ENCODE measurements at places on chromosomes 3 and 15. TPM values are rescaled to one million over a fixed set of nuclear protein-coding genes. Genes with fewer than 3 reads are reported as not detected.

DNA sequence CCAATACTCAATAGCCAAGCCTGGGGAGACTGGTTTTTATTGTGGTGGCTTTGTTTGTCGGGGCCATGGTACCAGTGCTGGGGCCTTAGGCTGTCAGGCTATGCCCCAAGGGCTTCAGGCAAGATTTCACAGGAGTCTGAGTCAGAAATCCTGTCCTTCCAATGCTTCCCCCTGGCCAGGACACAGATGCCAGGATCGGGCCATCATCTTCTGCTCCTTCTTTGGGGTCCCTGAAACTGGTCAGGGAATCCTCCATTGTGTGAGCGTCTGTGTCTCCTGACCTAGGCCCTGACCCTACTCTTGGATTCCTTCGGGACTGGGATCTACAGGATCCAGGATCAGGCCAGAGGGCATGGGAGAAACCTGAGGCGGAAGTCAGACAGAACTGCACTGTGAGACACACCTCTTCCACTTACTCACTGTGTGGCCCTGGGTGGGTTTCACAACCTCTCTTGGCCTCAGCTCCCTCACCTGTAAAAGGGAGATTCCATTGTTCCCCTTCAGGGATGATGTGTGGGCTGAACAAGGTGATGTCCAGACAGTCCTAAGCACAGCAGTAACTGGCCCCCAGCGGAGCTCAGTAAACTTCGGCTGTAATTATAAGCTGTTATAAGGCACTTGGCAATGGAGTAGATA is 292.7 kb downstream of the UACA start:
- DNase-seq, result no peak
- no peaks in the 10 kb centered on the region for H3K36me3 ChIP-seq
- peaks cover 81% of the 10 kb centered on the region for H3K27me3 ChIP-seq
- H3K27ac ChIP-seq, result no peak overlapping the region
- H3K4me1 ChIP-seq, result peaks cover 16% of the 10 kb centered on the region
- H3K4me3 ChIP-seq, result no peak overlapping the region

- DNase-seq, result no peak
- peaks cover 57% of the 10 kb centered on the region for H3K36me3 ChIP-seq
- peaks cover 26% of the 10 kb centered on the region for H3K4me1 ChIP-seq
- H3K27me3 ChIP-seq, result no peaks in the 10 kb centered on the region
- H3K27ac ChIP-seq, result peak overlapping the region; percentile 17
- H3K4me3 ChIP-seq, result no peak overlapping the region
These were observed 192.2 kb downstream of the MBNL1 start for GRCh38 chr3:152460936-152461335.

GRCh38 chr15:65885668-65886218 is 16.5 kb downstream of the RAB11A start:
- H3K4me1 ChIP-seq, result peaks cover 75% of the 10 kb centered on the region
- H3K36me3 ChIP-seq, result peaks cover 80% of the 10 kb centered on the region
- DNase-seq, result no peak
- no peaks in the 10 kb centered on the region for H3K27me3 ChIP-seq

DNA sequence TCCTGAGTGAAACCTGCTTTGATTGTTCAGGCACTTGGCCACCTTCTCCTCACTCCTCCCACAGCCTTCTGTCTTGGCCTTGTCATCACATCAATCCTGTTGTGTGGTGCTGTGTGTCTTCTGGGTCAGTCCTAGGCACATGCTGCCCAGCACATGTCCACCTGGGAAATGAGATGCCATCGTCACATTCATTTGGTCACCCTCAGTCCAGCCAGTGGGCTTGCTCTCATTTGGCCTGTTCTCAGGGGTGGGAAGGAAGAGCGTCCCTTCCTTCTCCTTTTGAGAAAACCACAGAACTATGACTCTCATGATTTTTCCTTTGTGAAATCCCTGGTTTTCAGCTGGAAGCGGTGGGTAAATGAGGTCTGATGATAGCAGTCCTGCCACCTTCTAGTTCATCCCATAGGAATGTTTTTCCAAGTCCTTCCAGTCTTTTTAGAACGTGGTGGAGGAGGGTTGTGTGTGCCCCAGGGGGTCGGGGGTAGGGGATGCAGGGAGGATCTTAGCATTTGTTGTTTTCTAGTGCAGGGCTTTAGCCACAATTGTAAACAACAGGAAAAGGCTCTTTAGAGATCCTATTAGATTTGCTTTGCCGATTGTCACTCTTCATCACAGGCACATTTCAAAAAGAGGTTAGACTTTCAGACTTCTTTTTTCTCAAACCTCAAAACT is 8.4 kb upstream of the PLA1A start:
- H3K27me3 ChIP-seq, result peaks cover 13% of the 10 kb centered on the region
- no peak overlapping the region for H3K4me3 ChIP-seq
- H3K36me3 ChIP-seq, result peaks cover 17% of the 10 kb centered on the region
- H3K4me1 ChIP-seq, result peaks cover 25% of the 10 kb centered on the region
- DNase-seq, result no peak
- no peak overlapping the region for H3K27ac ChIP-seq

GRCh38 chr3:124172816-124173215 is 180.9 kb upstream of the ROPN1 start:
- H3K4me3 ChIP-seq, result no peak overlapping the region
- H3K36me3 ChIP-seq, result no peaks in the 10 kb centered on the region
- no peak overlapping the region for H3K27ac ChIP-seq

- DNase-seq, result no peak
- no peaks in the 10 kb centered on the region for H3K4me1 ChIP-seq
- H3K4me3 ChIP-seq, result no peak overlapping the region
- no peak overlapping the region for H3K27ac ChIP-seq
- no peaks in the 10 kb centered on the region for H3K36me3 ChIP-seq
- H3K27me3 ChIP-seq, result peaks cover 22% of the 10 kb centered on the region
These were observed 29.0 kb downstream of the RBPMS2 start for GRCh38 chr15:64746356-64746755.

- H3K27ac ChIP-seq, result no peak overlapping the region
- no peak overlapping the region for H3K4me3 ChIP-seq
- DNase-seq, result no peak
- H3K36me3 ChIP-seq, result no peaks in the 10 kb centered on the region
- H3K27me3 ChIP-seq, result no peaks in the 10 kb centered on the region
- no peaks in the 10 kb centered on the region for H3K4me1 ChIP-seq
These were observed 13.5 kb downstream of the CLSTN2 start for GRCh38 chr3:139948467-139948866.

DNA sequence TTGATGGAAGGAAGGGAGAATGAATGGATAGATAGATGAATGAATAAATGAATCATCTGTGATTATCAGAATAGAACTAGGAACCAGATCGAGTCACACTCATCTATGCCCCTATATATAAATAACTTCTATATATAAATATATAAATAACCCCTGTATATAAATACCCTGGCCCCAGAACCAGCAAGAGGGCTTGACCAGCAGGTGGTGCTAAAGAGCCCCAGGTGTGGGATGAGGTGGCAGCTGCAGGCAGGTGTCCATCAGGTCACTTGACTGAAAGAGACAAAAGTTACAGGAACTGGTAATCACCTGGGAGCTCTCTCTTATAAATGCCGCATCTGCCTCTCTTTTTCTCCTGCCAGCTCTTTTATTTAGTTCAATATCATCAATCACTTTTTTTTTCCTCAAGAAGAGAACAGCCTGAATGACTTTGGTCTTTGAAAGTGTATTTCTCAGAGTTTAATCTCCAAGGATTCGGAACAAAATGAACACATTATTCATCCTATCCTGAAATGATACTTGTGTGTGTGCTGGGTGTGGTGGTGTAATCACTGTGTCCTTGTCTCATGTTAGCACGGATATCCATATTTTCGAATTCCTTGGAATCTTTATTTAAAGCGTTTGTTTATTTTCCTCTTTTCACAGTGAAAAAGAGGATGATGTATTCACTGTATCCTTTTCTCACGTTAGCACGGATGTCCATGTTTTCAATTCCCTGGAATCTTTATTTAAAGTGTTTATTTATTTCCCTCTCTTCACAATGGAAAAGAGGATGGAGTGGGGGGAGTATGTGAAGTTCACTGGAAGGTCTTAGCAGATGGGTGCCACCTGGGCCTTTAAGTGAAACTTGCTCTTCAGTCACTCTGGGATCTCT is 35.4 kb upstream of the ATG7 start:
- H3K4me1 ChIP-seq, result peaks cover 24% of the 10 kb centered on the region
- DNase-seq, result peak; percentile 55

DNA sequence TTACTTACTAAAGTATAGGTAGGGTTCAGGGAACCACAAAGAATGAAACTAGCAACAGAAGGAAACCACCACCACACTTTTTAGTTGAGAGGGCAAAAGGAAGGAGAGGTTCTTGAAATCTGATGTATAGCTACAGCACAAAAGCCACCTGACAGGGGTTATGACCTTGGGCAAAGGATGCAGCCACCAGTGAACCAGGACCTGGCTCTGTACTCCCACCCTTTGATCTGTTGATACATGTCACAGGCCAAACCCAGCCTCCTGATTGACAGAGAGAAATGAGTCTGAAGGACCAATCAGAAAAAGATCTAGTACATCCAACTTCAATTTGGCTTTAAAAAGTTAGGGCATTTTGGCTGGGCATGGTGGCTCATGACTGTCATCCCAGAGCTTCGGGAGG is 20.0 kb upstream of the BLM start:
- H3K36me3 ChIP-seq, result peaks cover 3% of the 10 kb centered on the region
- H3K27ac ChIP-seq, result peak overlapping the region; percentile 83
- no peaks in the 10 kb centered on the region for H3K27me3 ChIP-seq
- peaks cover 33% of the 10 kb centered on the region for H3K4me1 ChIP-seq

GRCh38 chr15:70159713-70160009 is 61.9 kb upstream of the TLE3 start:
- DNase-seq, result no peak
- no peaks in the 10 kb centered on the region for H3K36me3 ChIP-seq
- H3K4me3 ChIP-seq, result no peak overlapping the region
- H3K4me1 ChIP-seq, result no peaks in the 10 kb centered on the region
- peaks cover 32% of the 10 kb centered on the region for H3K27me3 ChIP-seq
- no peak overlapping the region for H3K27ac ChIP-seq

DNA sequence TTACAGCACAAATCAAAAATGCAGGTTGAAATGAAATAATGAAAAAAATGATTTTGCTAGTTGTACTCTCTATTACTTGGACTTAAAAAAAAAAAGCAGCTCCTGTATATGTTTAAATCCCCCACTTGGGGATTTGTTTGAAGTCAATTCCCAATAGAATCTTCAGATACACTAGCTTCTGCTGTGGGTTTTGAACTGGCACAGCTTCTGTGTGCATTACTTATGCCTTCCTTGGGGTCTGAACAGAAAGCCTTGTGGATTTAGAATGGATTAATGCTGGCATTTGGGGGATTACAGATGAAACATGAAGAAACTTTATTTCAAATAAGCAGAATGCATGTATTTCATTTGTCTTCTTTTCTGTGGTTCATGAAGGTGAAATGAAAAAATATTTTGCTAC is 513.2 kb upstream of the TBL1XR1 start:
- H3K27ac ChIP-seq, result no peak overlapping the region
- no peak overlapping the region for H3K4me3 ChIP-seq
- H3K27me3 ChIP-seq, result no peaks in the 10 kb centered on the region
- H3K4me1 ChIP-seq, result no peaks in the 10 kb centered on the region
- H3K36me3 ChIP-seq, result no peaks in the 10 kb centered on the region

DNA sequence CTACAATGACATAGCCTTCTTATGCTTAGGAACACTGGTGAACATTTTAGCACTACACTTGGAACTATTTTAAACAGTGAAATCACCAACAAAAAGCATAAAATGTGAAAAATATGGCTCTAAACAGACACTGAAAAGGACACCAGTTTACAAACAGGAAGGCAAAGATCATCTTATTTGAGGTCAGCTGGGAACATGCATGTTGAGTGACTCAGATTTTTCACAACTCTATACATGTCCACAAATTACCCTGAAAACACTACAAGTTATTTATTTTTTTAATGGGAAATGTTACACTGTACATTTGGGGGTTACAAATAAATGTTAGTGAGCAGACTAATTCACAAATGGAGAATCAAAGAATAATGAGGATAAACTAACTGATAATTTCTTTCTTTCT is 12.5 kb upstream of the GK5 start:
- no peak for DNase-seq
- H3K27me3 ChIP-seq, result peaks cover 14% of the 10 kb centered on the region
- H3K4me1 ChIP-seq, result no peaks in the 10 kb centered on the region
- H3K36me3 ChIP-seq, result no peaks in the 10 kb centered on the region
- H3K27ac ChIP-seq, result no peak overlapping the region

- peaks cover 89% of the 10 kb centered on the region for H3K36me3 ChIP-seq
- peaks cover 77% of the 10 kb centered on the region for H3K4me1 ChIP-seq
- no peak overlapping the region for H3K4me3 ChIP-seq
- DNase-seq, result no peak
These were observed 13.6 kb downstream of the ZBED2 start for GRCh38 chr3:111581403-111582119.

DNA sequence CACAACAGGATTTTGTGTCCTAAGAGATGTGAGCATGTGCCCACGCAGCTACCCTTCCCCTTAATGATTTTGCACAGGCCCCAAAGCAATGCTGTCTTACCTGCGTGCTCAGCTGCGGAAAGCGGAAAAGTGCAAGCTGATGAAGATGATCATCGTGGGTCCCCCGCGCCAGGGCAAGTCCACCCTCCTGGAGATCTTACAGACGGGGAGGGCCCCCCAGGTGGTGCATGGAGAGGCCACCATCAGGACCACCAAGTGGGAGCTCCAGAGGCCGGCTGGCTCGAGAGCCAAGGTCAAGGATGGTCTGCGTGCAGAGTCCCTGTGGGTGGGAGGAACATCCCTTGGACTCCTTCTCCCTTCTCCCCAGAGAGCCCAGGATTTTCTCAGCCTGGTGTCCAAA is 103.1 kb downstream of the LRRK1 start:
- no peaks in the 10 kb centered on the region for H3K36me3 ChIP-seq
- H3K4me1 ChIP-seq, result no peaks in the 10 kb centered on the region
- no peaks in the 10 kb centered on the region for H3K27me3 ChIP-seq
- no peak overlapping the region for H3K4me3 ChIP-seq

- peaks cover 75% of the 10 kb centered on the region for H3K27me3 ChIP-seq
- DNase-seq, result no peak
- H3K4me1 ChIP-seq, result peaks cover 11% of the 10 kb centered on the region
- no peaks in the 10 kb centered on the region for H3K36me3 ChIP-seq
- H3K27ac ChIP-seq, result no peak overlapping the region
These were observed 916 bp downstream of the IL17RD start for GRCh38 chr3:57164217-57164656.

DNA sequence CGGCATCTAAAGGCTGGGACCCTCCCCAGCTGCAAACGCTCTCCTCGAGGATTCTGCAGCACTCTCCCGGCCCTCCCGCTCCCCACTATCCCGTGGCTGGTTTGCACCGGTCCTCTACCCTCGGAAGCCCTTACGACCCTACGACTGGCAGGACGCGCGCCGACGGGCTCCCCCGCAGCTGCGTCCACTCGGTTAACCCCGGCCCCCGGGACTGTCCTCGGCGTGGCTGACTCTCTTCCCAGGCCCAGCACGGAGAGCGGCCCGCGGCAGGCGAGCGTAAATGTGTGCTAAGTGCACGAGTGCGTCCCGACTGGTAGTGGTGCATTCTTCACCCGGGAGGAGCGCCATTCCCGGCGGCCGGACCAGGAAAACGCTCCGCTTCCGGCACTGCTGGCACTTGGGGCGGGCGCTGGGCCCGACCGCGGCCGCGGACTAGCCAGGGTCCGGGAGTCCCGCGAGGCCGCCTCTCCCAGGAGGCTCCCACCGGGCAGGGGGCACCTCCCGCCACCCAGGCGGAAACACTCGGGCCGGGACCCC is 508 bp downstream of the GORASP1 start:
- H3K4me3 ChIP-seq, result peak overlapping the region; percentile 83
- H3K27ac ChIP-seq, result peak overlapping the region; percentile 23
- no peak for DNase-seq
- H3K36me3 ChIP-seq, result peaks cover 7% of the 10 kb centered on the region
- peaks cover 3% of the 10 kb centered on the region for H3K27me3 ChIP-seq

GPR62 gene
- not detected for total RNA-seq

IQCF5 gene
- total RNA-seq, result not detected

LYSMD4 gene
- total RNA-seq, result 7.6 TPM

MYEF2 gene
- total RNA-seq, result 36.3 TPM

NR2E3 gene
- not detected for total RNA-seq

ZDHHC23 gene
- 2.6 TPM for total RNA-seq

FANCD2OS gene
- total RNA-seq, result not detected
